NCI-H187 (cell line): ENCODE measurements at places on chromosomes 12 and 14.

DNA sequence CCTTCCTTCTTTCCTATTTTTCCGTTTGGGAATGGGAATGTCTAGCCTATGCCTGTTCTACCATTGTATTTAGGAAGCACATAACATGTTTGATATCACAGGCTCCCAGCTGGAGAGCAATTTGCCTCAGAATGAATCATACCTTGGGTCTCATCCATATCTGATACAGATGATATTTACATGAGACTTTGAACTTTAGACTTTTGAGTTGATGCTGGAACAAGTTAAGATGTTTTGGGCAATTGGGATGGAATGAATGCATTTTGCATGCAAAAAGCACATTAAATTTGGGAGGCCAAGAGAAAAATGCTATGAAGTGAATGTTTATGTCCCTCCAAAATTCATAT lies 61.9 kb upstream of the BEGAIN start:
- no peak for DNase-seq

- no peak for DNase-seq
Observed at GRCh38 chr12:99282624-99283023, 364.9 kb upstream of the GARIN6 start.

DNA sequence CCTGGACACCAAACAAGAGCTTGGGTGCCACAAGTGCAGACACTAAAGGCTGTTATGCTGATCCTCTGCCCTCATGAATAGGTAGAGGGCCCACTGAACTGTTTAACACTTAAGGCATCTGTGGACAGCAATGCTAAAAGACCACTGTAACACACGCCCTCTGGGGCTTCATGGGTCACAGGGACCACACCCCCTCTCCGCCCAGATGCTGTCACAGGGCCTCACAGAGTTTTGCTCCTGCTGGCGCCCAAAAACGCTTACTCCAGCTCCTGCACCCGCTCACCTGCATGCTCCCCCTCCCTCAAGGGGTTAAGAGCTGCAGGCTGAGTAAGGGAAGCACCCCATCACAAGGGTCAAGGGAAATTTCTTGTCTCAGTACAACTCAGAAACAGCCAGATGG lies 141.8 kb upstream of the NUDT4 start:
- no peak for DNase-seq

DNA sequence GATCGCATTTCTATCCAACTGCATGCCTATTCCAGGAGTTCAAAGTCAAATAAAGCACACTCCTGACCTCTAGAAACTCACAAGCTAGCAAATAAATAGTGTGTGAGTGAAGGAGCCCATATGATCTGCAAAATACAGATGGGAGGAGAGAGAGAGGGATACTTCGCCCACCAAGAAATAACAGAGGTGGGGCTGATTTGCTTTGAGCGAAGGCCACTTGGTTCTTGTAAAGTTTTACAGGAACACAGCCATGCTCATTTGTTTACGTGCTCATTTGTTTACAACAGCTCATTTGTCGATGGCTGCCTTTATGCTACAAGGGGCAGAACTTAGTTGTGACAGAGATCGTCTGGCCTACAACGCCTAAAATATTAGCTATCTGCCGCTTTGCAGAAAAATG lies 63.4 kb upstream of the GPATCH2L start:
- DNase-seq: no peak

- DNase-seq: no peak
Observed at GRCh38 chr12:92459850-92460249, 242.9 kb upstream of the PLEKHG7 start.

DNA sequence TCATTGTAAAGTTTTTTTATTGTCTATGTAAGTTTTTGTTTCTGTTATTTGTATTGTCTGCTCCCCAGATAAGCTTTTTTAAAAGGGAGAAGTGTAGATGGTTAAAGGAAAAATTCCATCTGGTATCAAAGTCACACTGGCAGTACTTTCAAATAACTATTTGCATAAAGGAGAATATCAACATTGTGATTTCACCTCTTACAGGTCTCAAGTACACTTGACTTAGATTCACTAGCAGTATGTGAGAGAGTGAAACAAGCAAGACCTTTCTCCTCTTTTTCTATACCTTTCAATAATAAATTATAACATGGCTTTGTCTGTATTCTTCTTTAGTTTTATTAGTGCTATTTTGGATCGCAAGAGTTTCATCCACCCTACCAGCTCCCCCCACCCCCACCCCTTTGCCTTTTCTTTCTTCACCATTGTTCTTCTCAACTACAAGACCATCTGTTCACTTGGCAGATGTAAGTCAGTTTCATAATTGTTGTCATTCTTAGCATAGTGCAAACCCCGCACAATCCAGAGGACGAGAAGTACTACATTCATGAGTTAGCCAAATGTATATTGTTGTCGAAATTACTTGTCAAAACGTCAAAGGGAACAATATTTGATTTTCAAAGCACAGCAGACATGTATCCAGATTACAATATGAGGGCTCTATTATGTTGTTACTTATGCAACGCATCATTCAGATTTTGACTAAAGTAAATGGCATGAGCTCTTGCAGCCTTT lies 602.7 kb upstream of the FLRT2 start:
- no peak for DNase-seq

DNA sequence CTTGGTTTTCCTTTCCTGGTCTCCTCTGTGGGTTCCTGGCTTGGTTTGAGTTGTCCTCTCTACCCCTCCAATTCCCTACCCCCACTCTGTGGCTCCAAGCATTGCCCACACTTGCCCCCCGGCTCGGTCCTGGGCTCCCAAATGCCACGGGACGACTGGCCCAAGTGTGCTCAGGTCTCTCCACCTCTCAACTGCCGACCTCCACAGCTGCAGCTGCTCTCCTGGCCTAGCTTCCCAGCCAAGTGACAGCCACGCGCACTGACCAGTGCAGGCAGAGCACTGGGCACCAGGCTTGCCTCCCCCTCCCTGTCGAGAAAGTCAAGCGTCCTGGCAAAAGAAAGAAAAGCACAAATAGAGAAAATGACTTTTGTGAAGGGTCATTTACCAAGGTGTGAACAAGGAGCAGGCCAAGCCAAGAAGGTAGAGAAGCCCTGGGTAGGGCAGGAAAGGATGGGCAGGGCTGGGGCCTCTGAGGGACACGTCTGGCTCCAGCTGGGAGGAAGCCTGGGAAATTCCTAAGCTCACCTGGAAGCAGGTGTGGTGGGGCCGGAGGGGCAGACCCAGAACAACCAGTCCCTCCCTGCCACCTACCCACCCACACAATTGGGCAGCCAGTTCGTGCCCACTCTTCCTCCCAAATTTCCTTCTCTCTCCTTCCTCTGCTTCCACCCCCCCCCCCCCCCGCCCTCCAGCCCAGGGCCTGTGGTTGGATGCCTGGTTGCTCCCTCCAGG lies 1.8 kb upstream of the CEP170B start:
- DNase-seq: no peak

- DNase-seq: no peak
Observed at GRCh38 chr14:52077256-52077979, 8.6 kb upstream of the NID2 start.

GRCh38 chr12:3150308-3150670 lies 73.1 kb downstream of the TSPAN9 start:
- no peak for DNase-seq

- no peak for DNase-seq
Observed at GRCh38 chr12:92553389-92553788, 149.4 kb upstream of the PLEKHG7 start.

GRCh38 chr12:114342656-114343055 lies 63.3 kb downstream of the TBX5 start:
- DNase-seq: no peak

DNA sequence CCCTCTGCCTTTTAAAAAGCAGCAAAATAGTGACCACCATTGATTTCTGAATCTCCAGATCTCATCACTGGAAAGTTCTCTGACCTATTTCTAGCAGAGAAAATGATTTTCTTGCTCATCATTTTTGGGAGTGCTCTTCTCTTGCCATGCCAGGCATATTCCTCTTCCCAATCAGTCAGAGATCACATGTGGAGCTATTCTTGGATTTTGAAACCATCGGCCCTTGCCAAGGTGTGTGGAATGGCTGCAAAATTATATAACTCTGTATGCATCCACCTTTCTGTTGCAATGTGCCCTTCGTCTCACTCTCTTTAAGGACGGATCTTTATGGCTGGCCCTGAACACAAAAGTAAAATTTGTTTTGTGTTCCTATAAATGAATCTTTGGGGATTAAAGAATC lies 25.5 kb upstream of the LDHB start:
- no peak for DNase-seq

GRCh38 chr14:22563987-22564386 lies 25.0 kb downstream of the DAD1 start:
- DNase-seq: no peak

- no peak for DNase-seq
Observed at GRCh38 chr14:23444314-23444713, 8.9 kb upstream of the MYH7 start.

DNA sequence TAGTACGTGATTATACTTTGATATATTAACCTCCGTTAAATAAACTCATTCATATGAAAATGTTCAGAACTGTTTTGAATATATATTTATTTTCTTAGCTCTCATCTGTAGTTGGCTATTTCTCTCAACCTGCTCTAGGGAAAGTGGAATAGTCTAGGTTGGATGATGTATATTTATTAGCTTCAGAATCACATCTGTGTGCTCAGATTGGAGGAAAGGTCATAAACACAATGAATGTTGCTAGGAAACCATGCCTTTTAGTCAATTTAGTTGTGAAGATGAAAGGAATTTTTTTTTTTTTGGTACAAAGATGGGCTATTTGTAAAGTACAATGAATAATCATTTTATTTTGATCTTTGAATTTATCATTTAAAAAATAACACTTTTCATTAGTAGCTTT lies 439.1 kb downstream of the FOXG1 start:
- DNase-seq: no peak

DNA sequence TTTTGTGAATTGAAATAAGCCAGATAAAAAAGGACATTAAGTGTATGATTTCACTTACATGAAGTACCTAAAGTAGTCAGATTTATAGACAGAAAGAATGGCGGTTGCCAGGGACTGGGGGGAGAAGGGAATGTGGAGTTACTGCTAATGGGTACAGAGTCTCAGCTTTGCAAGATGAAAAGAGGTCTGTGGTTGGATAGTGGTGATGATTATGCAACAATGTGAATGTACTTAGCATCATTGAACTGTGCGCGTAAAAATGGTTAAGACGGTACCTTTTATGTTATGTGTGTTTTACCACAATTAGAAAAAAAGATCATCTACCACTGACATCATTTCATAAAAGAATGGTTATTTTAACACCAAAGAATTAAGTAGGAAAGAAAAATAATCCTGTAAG lies 35.9 kb downstream of the RNFT2 start:
- DNase-seq: no peak

DNA sequence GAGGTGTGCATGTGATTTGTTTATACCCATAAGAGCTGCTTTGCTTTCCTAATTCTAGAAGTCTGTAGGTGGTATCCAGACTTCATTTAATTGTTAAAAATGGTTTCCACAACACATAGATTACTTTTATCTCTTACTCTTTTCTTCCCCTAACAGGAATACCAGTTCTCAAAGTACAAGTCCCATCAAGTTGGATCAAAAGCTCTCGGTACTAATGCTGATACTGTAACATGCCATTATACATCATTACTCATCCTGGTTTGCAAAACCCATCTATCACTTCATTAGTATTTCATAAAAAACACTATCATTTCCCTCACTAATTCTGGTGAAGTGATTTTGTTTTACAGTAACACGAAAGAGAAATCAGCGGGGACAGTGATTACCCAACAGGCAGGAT lies 94.3 kb downstream of the PPP2R5E start:
- no peak for DNase-seq

DNA sequence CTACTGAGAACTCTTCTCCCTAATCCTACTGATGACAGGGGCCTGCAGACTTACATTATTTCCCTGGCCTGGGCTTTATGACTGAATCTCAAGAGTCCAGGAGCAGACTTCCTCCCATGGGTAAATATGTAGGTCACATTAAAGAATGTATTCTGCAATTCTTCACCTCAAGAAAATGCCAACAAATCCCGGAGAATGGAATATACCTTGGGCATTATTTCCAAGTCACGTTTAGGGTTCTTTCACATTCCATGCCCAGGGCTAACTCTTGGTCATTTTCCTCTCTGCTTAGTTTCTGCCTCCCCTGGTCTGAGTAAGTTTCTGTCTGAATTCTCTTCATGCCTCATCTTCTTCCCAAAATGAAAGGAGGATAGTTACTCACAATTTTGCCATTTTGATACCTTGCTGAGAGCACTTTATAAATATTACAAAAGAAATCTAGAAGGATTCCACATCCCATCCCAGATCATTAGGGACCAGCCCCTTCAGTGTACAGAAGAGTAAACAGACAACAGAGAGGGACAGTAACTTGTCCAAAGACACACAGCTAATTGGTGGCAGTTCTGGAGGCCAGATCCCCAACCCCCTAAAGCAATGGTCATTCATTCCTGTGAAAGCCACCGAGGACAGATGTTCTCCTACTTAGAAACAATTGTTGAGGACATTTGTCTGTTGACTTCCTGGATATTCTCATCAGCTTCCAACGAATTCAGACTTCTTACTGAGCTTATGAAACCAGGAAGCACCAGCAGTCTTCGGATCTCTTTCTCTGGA lies 605 bp downstream of the PAH start:
- DNase-seq: no peak

DNA sequence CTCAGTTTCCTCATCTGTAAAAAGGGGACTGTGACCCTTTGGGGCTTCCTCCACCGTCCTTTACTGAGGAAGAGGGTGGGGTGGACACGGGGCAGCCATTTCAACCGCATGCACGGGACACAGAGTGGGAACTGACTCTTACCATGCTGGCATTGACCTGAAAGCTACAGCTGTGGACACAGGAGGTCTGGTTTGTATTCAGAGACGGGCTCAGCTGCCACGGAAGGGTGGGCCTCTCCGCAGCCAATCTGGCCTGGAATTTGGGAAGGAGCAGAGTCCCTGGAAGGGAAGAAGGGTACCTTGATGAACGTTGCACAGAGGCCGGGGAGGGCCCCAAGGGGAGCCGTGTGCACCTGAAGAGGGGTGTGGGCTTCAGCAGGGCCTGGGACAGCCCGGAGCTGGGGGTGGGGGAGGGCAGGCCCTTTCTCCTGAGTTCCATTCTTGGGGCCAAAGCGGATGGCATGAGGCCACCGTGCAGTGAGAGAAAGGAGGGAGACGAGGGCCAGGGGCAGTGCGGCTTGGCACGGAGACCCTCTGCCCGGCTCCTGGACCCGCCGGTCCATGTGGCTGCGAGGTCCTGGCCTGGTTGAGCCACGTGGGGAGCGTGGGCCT lies 14.5 kb downstream of the TNFAIP2 start:
- no peak for DNase-seq

DNA sequence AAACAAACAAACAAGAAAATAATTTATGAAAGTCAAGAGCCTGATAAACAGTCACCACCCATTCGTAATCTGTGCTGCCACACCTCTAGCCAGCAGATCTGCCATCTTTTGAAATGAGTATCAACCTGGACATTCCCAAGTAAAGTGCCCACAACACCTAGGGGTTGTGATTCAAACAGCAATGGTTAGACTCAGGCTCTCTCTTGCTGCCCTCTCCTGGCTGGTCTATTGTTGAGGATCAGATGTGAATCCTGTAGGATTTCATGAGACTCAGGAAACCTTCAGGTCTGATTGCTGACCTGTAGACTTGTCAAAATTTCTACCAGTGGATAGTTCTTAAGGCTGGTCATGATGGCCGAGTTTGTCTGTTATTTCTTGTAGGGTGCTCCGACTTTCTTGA lies 26.8 kb downstream of the DGLUCY start:
- no peak for DNase-seq

- DNase-seq: no peak
Observed at GRCh38 chr14:21997300-21997699, 323.7 kb upstream of the OR4E1 start.
